Astrocyte of the spinal cord (primary cell): ENCODE measurements at places on chromosomes 6 and 20.

GRCh38 chr6:169188475-169188874 is 65.2 kb downstream of the THBS2 start:
- DNase-seq: peak; percentile 96

DNA sequence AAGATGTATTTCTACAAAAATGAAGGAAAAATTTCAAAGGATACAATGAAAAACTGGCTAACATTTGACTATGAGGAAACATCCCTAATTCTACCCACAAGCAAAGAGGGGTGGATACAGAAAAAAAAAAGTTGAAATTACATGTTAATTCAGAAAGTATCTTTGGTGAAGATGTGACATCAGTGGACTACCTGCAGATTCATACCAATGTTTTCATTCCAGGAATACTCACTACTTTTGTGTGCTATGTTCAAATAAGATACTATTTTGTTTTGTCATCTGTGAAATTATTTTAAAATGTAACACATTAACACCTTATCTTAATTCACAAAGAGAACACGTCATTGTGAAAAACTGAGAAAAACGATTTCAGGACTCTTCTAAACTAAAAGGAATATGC is 159.3 kb upstream of the SHLD1 start:
- DNase-seq: no peak

- no peak for DNase-seq
Observed at GRCh38 chr6:163226181-163226835, 188.2 kb upstream of the QKI start.

DNA sequence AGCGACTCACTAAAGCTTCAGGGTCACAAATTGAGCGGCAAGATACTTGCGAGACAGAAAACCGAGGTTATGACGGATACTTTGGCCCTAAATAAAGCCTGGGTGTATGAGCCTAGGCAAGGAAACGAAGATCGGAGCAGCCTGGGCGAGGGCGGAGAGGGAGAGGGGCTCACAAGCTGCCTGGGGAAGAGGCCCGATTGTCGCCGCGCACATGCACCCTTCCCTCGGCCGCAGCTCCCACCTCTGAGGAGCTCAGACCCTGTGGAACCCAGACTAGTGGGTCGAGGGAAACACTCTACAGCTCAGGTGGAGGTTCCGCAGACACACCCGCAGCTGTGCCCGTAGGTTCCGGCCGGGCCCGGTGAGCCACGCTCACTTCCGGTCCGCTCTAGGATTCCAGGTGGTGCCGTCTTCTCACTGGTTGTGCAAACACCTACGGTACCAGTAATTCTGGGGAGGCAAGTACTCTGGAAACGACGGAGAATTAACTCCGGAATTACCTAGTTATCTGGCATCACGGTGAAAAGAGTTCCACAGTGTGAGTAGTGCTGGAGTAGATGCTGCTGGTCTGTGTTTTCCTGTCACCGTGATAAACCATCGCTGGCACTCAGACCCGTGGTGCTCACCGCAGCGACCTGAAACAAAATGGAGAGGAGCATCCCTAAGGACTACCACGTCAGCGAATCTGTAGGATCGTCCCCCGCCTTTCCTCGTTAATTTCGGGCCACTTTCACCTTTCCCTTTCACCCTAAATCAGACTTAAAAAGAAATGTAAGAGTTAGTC is 61.5 kb downstream of the GPX5 start:
- DNase-seq: peak; percentile 61

GRCh38 chr6:25801436-25801835 is 30.4 kb downstream of the SLC17A1 start:
- DNase-seq: no peak

GRCh38 chr6:143117108-143117507 is 56.4 kb downstream of the AIG1 start:
- DNase-seq: no peak

GRCh38 chr20:23139524-23139923 is 53.4 kb upstream of the CD93 start:
- no peak for DNase-seq

DNA sequence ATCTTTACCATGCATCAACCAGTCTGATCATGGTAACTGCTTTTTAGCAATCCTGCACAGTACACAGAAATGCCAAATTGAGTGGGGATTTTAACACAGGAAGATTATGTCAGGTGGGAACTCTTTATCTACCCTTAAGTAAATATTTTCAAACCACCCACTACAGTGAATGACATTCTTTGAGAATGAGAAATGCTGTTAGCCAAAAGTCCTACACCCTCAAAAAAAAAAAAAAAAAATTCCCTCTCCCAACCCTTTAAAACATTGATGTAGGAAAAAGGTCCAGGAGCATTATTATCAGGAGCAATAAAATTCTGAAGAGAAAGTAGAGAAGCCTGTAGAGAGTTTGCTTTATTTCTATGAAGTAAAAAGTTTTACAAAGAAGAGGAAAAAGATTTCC is 307.2 kb upstream of the THEMIS start:
- DNase-seq: peak; percentile 44

DNA sequence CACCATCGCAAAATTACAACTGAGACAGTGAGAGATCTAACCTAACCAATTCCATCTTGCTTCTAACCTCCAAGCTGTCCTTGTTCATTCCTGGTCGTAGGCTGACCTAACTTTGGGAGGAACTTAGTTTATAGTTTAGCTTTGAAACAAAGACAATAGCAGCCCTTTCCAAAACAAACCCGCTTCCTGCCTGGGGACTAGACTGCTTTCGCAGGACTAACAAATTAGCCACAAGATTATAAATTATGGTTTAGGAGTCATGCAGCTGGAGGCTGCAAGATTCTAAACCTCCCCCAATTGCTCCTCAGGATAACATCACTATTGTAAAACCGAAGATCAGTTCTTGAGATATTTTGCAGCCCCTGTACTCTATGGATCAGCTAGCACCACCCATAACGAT is 63.2 kb downstream of the TRIM27 start:
- no peak for DNase-seq
